Adrenal gland (tissue), 19 donors: ENCODE measurements at places on chromosomes 1 and 21. TPM values are rescaled to one million over a fixed set of nuclear protein-coding genes. Genes with fewer than 3 reads are reported as not detected.

DNA sequence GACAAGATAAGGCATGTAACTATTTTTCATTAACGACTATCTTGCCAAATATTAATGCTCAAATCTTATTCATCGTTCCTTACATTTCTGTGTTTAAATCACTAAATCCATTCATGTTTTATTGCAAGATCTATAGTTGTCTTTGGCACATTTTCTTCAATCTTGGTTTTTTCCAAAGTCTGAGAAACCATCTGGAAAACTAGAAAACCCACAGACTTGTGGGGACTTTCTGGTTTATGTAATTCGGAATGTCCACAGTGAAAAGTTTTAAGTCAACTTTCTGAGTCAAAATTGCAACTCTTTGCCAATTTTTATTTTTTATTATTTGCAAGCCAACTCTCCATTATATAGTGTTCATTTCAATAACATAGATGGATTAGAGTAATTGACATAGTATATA is 520.8 kb upstream of the ADAMTS5 start:
- DNase-seq, result no peak
- H3K36me3 ChIP-seq, result no peaks in the 10 kb centered on the region

DNA sequence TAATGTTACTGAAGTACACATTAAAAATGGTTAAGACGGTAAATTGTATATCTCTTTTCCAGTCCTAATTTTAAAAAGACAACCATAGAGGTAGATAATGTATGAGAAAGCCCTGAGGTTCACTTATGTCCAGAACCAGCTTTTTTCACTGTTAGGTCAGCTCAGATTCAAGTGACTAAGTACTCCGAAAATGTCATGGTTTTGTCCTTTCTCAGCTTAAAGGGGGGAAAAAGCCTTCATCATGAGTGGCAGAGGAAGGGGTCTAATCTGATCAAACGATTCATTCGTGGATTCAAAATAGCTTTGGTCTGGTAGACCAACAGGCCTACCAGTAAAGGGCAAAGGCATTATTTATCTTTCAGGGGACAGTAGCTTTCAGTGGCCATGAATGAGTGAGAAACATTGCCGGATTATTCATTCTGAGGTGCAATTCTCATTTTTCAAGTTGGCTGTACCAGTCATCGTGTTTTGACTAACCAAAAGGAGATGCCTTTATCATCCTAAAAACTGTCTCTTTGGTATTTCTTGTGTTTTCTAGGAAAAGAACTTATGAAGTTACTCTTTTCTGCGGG is 208.4 kb downstream of the HHIPL2 start:
- no peaks in the 10 kb centered on the region for H3K36me3 ChIP-seq
- H3K4me1 ChIP-seq, result no peaks in the 10 kb centered on the region
- DNase-seq, result no peak
- no peak overlapping the region for H3K27ac ChIP-seq
- no peaks in the 10 kb centered on the region for H3K27me3 ChIP-seq

GRCh38 chr1:21118167-21118566 is 58.5 kb downstream of the EIF4G3 start:
- H3K4me3 ChIP-seq, result no peak overlapping the region
- H3K36me3 ChIP-seq, result no peaks in the 10 kb centered on the region
- no peak overlapping the region for H3K27ac ChIP-seq
- no peak for DNase-seq
- H3K4me1 ChIP-seq, result peaks cover 41% of the 10 kb centered on the region
- no peaks in the 10 kb centered on the region for H3K27me3 ChIP-seq

- H3K27me3 ChIP-seq, result no peaks in the 10 kb centered on the region
- DNase-seq, result no peak
- H3K4me1 ChIP-seq, result no peaks in the 10 kb centered on the region
- H3K4me3 ChIP-seq, result no peak overlapping the region
These were observed 11.3 kb downstream of the NCSTN start for GRCh38 chr1:160354388-160354985.

DNA sequence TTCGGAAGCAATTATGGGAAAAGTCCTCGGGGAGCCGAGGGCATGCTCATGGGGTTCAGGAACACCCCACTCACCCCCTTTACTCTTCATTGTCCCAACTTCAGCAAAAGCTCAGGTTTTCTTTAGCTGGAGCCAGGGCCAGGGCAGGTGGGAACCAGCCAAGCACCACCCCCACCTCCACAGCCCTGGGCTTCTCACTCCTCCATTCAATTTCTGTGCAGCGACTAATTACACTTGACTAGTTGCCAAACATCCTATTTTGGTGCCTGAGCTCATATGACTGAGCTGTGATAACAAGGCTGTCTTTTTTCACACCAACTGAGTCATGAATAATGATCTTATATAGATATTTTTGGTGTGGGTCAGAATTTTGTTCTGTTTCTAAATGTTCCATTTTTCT is 257.2 kb upstream of the AJAP1 start:
- no peak overlapping the region for H3K4me3 ChIP-seq
- no peaks in the 10 kb centered on the region for H3K27me3 ChIP-seq
- no peak overlapping the region for H3K27ac ChIP-seq
- no peak for DNase-seq
- H3K4me1 ChIP-seq, result no peaks in the 10 kb centered on the region

DNA sequence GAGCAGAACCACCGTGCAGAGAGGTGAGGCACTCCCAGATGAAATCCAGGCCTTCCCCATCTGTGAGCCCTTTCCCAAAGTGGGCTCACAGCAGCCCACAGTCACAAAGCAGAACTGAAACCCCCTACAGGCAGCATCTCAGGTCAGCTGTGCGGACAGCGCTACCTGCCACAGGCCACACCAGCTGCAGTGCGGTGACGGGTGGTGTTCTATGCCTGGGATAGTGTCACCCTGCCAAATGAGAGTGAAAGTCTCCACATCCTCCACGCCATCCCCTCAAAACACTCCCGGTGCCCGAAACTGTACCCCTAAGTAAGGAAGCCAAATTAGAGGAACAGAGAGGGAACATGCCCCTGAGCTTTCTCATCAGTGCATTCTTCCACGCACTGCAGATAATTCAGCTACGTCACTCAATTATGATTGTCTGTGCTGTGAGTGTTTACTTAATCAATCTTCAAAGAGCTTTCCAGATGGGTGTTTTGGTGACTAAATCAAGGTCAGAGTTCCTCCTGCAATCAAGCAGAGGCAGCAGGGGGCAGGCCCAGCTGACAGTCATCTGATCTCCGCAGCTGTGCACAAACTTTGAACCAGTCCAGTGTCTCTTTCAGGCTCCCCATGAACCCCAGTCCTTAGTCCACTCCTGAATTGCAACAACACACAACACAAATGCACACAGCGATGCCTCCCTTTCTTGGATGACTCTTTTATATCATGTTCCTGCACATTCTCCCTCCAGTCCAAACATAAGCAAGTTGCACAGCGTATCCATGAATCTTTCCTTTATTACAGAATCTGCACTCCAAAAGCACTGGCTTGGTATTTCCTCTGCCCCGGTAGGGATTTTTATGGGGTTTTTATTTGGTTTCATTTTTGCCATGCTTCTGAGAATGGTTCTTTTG is 150.0 kb downstream of the TOMM20 start:
- no peaks in the 10 kb centered on the region for H3K27me3 ChIP-seq
- peaks cover 61% of the 10 kb centered on the region for H3K4me1 ChIP-seq
- no peaks in the 10 kb centered on the region for H3K36me3 ChIP-seq
- H3K4me3 ChIP-seq, result no peak overlapping the region
- peak overlapping the region; percentile 99 for H3K27ac ChIP-seq
- DNase-seq, result peak; percentile 73

- H3K4me1 ChIP-seq, result no peaks in the 10 kb centered on the region
- no peaks in the 10 kb centered on the region for H3K36me3 ChIP-seq
- no peak overlapping the region for H3K4me3 ChIP-seq
- H3K27me3 ChIP-seq, result no peaks in the 10 kb centered on the region
- DNase-seq, result no peak
- H3K27ac ChIP-seq, result no peak overlapping the region
These were observed 514.8 kb downstream of the AMY1C start for GRCh38 chr1:104264521-104264920.

- no peaks in the 10 kb centered on the region for H3K36me3 ChIP-seq
- no peaks in the 10 kb centered on the region for H3K4me1 ChIP-seq
- no peak for DNase-seq
- H3K27me3 ChIP-seq, result no peaks in the 10 kb centered on the region
- no peak overlapping the region for H3K4me3 ChIP-seq
These were observed 48.6 kb upstream of the ZNHIT6 start for GRCh38 chr1:85756864-85757263.

Gene C1orf174
- 16.3 TPM for total RNA-seq

Gene C1orf115
- total RNA-seq, result 8.0 TPM

Gene C1orf87
- total RNA-seq, result not detected

Gene SPRR2B
- not detected for total RNA-seq

Gene CFHR5
- total RNA-seq, result not detected

Gene VANGL2
- 0.20 TPM for total RNA-seq
